ENCODE measurements at places on chromosomes 5 and 9.

GRCh38 chr5:124859027-124859426, 112.6 kb upstream of the ZNF608 start:
- peak; percentile 64 for DNase-seq

DNA sequence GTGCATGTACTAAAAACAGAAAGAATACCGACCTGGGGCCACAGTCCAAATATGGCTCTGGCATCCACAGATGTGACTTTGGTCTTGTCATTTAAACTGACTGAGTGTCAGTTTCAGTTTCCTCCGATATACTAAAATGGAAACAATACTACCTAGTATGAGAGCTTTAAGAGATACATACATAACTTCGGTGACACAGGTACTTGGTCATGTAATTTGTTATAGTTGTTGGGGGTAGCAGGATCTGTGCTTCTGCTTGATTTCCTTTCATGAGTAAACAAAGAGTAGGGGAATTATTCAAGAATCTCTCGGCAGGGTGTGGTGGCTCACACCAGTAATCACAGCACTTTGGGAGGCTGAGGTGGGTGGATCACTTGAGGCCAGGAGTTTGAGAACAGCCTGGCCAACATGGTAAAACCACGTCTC, 32.1 kb downstream of the MTMR12 start:
- no peak for DNase-seq

- DNase-seq, result no peak
Observed at GRCh38 chr9:112863746-112864145, 26.9 kb downstream of the SLC46A2 start.

DNA sequence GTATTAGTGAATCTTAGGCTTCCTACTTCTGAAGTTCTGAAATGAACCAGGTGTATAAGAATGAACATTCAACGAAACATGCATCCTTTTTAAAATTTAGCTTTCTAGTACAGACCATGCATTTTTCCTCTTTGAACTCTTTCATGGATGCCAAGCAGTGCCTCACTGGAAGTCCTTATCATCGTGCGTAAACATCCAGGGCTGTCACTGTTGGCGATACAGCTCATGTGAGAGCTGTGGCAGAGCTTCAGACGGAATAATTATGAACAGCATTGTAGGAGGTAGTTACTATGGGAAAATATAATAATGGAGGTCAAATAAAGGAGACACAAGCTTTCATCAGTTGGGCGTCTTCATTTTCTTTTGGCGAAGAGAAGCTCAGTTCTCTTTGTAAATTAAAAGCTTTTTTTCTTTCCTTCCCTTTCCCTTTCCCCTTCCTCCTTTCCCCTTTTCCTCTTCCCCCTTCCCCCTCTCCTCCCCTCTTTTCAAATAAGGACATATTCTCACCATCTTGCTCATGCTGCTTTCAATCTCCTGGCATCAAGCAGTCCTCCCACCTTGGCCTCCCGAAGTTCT, 167.3 kb downstream of the KDM4C start:
- peak; percentile 34 for DNase-seq

DNA sequence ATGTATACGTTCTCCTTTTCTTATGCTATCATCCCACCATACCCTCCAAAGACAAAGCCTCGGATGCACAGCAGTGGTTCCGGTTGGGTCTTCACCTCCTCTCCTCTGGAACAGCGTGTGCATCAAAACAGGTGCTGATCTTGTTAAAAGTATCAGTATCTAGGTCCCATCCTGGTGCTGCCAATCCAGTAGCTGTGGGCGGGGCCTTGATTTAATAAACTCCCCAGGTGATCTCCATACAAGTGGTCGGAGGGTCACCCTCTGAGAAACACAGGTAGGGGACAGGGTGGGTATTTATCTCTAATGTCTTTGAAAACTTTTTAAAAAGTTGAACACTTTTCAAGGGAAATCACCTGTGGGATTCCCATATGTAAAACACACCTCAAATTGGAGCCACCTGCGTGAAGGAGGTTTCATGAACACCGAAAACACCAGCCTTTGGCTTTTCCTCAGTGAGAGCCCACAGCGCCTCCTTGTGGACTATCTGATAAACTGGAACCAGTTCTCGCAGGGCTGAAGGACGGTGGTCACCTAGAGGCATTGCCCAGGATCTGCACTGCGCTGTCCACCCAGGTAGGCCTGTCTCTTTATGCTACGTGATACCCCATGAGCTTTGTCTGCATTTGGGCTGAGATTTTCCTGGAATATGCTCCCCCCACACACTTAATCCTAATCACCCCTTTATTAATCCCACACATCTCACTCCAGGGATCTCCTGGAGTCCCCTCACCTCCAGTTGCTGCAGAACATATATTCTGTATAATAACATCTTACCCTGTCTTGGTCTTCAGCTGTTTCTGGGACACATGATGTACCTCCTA, 80.5 kb upstream of the EPB41L4B start:
- DNase-seq, result peak; percentile 68

DNA sequence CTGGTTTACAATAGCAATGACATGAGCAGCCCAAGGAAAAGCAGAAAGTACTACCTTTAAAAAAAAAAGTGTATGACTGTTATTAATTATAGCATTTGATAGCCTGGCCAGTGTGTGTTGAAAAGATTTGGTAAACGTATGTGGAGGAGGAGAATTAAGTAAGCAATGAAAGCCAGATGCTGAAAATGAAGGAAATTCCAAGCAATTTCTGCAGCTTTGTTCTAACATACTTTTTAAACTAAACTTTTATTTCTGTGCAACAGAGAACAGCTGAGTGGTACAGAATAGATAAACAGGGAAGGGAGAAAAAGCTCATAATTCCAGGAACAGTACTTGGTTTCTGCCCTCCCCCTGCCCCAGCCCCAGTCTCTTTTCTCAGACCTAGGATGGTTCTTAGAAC, 252.6 kb downstream of the ADAMTSL1 start:
- no peak for DNase-seq

DNA sequence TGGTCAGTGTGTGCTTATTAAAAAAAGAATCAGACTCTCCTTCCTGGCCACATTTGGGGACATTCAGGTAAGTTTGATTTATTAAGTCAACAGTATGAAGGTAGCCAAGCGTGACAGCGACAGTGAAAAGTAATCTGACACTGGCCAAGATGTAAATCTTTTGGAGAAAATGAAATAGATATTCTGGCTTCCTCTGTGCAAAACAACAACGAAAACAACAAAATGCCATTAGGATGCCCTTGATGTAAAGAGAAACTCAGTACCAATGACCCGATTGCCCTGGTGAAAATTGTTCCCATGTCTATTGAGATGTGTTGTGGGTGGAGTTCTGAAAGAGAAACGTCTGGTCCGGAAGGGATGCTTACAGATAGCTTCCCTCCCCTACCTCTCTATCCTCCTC, 267.8 kb downstream of the MAT2B start:
- no peak for DNase-seq

DNA sequence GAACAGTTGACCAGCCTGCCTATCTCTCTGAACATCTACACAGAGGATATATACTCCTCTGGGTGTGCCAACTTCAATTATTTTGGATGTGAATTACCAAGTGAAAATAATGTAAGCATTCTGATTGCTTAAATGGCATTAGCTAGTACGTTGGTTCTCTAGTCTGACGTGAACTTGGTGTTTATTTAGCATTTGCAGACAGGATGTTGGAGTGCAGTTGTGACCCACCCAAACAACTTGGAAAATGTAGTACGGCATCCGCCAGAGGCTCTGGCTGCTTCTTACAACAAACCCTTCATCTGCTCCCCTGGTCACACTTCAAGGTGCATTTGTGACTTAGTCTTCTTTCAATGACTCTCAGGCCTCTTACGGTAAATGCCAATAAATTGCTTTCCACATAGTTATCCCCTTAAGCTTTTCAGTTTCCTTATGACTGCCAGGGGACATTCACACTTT, 616.6 kb downstream of the PDE4D start:
- DNase-seq, result no peak

DNA sequence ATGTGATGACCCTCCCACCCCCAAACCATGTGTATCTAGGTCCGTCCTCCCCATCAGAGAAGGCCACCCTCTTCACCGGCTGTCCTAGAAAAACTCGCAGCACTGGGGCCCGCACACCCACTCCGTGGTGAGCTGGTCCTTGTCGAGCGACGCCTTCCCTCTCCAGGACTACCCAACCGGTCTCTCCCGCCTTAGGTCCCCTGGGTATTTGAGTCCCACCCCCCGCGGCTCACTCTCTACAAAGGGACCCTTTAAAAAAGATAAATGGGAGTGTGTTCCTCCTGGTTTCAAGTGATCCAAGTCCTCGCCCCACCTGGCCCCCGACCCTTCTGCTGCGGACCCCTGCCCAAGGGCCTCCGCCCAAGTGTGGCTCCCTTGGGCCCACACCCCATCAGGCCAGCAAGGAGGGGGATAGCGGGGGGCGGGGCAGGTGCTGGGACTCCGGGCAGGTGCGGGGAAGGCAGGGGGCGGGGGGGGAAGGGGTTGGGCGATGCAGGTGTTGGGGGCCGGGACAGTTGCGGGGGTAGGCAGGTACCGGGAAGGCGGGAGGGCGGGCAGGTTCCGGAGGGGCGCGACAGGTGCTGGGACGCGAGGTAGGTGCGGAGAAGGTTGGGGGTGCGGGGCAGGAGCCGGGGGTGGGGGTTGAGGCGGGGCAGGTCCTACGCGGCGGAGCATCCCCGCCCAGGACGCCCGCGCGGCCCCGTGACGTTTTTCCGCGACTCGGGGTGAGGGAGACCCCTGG, 970 bp upstream of the ARRDC1 start:
- DNase-seq, result no peak

- DNase-seq, result no peak
Observed at GRCh38 chr9:8627976-8628679, 828.5 kb upstream of the DMAC1 start.

GRCh38 chr9:4615251-4615650, 46.8 kb upstream of the PLPP6 start:
- DNase-seq, result no peak

DNA sequence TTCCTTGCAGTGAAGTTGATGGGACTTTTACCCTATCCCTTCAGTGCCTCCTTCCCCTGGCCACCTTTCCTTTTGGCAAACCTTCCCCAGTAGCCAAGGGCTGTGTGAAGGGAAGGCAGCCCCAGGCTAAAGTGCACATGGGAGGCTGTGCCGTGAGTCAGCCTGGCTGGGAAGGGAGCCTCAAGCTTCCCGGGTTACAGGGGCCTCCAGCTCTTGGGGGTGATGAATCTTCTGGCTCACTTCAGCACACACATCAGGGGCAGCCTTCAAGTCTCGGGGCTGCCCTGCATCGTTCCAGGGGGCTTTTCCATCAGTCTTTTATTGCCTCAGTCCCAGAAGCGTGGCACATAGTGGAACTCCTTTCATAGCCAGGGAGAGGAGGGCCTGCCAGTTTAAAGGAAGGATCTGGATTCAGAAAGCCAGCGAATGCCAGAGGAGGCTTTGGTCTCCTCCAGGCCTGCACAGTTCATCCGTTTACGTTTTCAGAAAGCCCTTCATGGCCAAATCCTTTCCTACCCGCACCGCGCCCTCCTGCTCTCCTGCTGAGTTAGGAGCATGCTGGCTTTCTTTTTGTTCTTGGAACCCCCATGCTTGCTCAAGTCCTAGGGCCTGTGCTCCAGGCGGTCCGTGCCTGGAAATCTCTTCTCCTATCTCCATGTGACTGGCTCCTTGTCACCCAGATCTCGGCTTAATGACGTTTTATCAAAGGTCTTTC, 134.8 kb upstream of the KLF4 start:
- DNase-seq, result no peak

DNA sequence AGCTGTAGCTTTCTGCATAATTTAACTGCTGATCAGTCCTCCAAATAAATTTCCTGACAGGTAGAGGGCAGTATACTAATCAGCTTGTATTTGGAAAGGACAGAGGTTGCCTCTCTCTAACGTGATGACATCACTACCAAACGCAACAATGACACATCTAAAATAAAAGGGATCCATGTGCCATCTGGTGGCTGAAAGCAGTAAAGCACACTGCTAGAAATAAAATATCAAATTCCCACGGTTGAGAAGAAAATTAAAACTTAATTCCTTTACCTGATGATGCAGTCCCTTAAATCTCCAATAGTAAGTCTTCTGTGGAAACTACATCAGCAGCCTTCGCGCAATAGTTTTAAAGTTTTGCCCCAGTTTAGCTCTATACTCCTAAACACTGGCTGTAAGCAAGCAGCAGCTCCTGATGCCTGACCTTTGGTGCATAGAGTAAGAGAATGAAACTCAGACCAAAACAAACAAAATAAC, 54.5 kb downstream of the DIAPH1 start:
- peak; percentile 59 for DNase-seq

DNA sequence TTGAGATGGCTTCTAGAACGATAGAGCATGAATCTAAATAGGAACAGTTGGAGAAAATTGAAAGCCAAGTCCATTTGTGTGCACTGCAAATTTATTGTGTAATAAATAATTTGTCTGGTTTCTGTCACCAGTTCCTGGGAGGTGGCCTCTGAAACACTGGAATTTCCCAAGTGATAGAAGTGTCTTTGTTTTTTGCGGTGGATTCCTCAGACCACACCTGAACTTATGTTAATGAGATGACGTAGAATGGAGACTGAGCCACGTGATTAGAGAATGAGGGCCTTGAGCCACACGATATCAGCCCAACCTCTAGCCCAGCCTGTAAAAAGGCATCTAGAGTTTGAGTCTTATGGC, 105.1 kb downstream of the MSX2 start:
- DNase-seq, result no peak

GRCh38 chr5:51650824-51651223, 267.6 kb downstream of the ISL1 start:
- DNase-seq, result no peak

- DNase-seq, result no peak
Observed at GRCh38 chr5:96017951-96018350, 56.3 kb upstream of the ELL2 start.

GRCh38 chr9:15501179-15501578, 9.6 kb downstream of the PSIP1 start:
- DNase-seq, result no peak

GRCh38 chr5:79613549-79613948, 1.3 kb downstream of the TENT2 start:
- no peak for DNase-seq

DNA sequence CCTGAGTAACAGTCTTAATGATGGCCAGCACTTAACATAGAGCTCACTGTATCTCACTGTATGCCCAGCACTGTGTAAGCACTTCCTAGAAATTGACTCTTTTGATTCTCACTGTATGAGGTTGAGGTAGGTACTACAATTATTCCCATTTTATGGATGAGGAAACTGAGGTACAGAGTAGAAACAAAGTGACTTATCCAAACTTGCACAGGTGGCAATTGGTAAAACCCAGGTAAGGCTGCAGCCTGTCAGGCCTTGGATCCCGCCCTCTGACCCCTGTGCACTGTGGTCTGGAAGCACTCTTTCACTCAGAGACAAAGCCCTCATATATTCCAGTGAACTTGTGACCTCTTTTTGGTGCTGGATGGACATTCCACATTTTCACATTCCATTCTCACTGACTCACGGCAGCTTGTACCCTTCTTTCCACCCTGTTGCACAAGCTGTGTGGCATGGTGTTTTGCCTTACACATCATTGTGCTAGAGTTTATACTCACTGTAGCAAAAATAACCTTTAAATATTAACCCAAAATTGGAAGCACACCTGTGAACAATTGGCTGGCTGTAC, 21.7 kb downstream of the ANKRD55 start:
- DNase-seq, result no peak

GRCh38 chr5:142426129-142427014, 101.6 kb upstream of the SPRY4 start:
- DNase-seq, result no peak

Measured in SK-N-SH (cell line).